ENCODE measurements at places on chromosomes 13 and 19.
A peak's percentile ranks its signal among the peaks of the same experiment; 100 is the strongest.

GRCh38 chr13:104065328-104065727, 999.1 kb upstream of the SLC10A2 start:
- DNase-seq = no peak

- DNase-seq = no peak
Observed at GRCh38 chr13:113889467-113889866, 25.6 kb upstream of the GAS6 start.

- no peak for DNase-seq
Observed at GRCh38 chr19:45975306-45976070, 1.8 kb upstream of the NOVA2 start.

DNA sequence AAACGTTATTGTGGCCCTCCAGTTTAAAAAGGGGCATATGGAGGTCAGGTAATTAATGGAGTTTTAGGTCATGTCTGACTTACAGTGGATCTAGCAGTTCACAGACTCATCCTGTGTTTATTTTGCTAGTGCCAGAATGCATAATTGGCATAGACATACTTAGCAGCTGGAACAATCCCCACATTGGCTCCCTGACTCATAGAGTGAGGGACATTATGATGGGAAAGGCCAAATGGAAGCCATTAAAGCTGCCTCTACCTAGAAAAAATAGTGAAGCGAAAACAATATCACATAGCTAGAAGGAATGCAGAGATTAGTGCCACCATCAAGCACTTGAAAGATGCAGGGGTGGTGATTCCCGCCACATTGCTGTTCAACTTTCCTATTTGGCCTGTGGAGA, 610.7 kb downstream of the SLITRK5 start:
- DNase-seq = no peak

DNA sequence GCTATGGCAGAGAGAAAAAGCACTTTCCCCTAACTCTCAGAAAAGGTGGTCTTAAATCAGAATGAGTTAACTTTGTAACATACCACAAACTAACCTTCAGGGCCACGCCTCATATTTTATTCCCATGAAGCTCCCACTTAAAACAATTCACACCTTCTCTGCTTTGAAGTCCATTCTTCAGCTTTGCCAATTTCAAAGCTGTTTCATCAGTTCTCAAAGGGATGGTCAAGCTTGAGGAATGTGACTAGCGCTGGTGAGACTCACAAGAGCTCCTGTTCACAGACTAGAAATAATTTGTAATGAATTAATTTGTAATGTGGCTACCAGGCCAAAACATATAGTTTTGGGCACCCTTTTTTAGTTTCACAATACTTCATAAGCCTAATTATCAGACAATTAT, 68.2 kb downstream of the STK24 start:
- DNase-seq = no peak

- DNase-seq = no peak
Observed at GRCh38 chr13:113342820-113343691, 20.9 kb downstream of the GRTP1 start.

- DNase-seq = peak; percentile 29
Observed at GRCh38 chr13:75566658-75567057, 17.1 kb downstream of the UCHL3 start.

DNA sequence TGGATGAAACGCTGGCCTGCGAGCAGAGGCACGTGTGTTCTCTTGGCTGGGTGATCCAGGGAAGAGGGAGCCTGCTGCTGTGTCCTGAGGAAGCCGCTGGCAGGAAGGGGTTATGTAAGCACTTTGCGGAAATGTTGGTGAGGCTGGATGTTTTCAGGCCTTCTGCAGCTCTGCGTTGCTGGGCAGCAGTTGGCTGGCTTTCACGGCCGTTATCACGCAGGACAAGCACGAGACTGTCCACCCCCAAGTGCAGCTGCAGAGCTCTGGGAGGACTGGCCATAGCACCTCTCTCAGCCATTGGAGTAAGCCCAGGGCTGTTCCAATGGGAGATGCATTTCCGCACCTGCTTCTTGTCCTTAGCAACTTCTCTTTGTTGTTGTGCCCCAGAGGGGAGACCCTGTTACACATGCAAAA, 146.9 kb upstream of the SOX21 start:
- no peak for DNase-seq

- DNase-seq = no peak
Observed at GRCh38 chr13:46672338-46673090, 119.5 kb downstream of the LRCH1 start.

DNA sequence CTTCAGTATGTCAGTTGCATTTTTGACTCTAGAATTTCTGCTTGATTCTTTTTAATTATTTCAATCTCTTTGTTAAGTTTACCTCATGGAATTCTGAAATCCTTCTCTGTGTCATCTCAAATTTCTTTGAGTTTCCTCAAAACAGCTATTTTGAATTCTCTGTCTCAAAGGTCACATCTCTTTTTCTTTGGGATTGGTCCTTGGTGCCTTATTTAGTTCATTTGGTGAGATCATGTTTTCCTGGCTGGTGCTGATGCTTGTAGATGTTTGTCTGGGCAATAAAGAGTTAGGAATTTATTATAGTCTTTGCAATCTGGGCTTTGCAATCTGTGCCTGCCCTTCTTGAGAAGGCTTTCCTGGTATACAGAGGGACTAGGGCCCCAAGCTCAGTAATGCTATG, 18.5 kb upstream of the KBTBD7 start:
- no peak for DNase-seq

DNA sequence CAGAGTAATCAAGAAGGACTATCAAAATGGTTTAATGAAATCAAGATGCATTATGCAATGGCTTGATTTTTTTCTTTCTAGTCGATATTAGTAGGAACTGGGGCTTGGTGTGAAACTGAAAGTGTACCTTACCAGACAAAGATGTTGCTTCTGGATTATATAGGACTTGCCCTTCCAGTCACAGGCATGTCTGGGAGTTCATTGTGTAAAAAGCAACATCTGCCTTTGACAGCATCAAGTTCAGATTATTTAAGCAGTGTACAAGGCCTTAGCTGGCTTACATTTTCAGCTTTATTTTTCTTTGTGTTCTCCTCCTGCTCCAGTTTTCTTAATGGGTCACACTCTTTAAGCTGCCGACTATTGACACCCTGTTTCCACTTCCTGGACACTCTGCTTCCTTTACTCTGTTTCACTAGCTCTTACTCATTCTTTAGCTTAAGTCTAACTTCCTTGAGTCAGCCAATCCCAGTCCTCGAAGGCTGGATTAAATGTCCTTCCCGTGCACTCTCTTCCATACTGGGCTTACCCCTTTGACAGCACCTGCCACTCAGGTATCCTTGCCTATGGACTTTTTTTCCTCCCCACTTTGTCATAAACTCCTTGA, 29.4 kb upstream of the OLFM4 start:
- DNase-seq = no peak

DNA sequence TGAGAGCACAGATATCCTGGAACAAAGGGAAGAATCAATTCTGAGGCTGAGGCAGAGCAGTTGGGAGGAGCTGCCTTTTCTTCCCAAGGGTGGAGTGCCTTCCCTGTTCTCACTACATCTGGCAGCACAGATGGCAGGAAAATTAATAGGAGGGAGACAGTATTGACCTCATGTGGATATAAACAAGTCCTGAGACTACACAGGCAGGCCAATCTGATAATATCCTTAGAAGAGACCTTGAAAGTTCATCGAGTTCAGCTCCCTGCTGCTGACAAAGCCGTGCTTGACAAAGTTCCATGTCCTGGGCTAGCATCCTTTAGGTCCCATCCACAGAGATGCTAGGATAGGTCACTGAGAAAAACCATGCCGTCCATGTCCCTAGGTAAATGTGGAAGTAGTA, 1451.5 kb downstream of the EFNB2 start:
- peak; percentile 96 for DNase-seq

- no peak for DNase-seq
Observed at GRCh38 chr13:40975441-40975840, 43.7 kb downstream of the ELF1 start.

DNA sequence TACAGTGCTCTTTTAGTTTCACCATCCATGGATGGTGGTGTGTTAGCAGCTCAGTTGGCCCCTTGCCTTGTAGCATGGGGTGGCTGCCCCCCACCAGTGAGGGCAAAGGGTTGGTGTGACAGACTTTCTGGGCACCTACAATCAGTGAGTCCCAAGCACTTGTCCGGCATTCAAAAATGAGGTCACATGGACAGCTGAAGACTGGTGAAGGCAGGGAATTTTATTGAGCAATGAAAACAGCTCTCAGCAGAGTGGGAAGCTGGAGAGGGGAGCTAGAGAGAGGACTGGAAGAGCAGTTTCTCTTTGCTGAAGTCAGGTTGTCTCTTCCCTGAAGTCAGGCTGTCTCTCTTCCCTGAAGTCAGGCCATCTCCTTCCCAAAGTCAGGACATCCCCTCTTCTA, 1053.2 kb downstream of the SLITRK1 start:
- no peak for DNase-seq

DNA sequence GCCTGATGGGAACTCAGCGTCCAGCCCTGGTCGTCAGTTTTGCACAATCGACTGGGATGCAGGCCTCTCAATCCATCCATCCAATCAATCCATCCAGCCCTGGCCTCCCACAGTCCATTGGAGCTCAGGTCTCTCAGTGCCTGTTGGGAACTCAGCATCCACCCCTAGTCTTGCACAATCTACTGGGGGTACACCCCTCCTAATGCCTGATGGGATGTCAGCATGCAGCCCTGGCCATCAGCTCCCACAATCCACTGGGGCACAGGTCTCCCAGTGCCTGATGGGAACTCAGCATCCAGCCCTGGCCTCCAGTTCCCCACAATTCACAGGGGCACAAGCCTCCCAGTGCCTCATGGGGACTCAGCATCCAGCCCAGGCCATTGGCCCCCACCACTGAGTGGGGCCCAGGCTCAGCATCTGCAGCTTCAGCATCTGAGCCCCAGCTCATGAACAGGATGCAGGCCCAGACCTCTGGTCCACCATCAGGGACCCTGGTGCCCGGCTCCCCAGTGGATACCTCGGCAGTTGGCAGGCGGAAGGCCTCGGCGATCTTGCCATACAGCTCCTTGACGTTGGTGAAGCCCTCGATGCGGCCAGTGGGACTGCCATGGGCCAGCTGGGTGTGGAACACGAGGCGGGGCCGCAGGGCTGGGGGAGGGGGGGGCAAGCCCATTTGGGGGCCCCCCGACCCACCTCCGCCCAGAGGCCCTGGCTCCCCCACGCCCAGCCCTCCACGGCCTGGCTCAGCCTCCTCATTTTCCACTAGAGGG, 7.2 kb upstream of the PTGER1 start:
- no peak for DNase-seq

- DNase-seq = no peak
Observed at GRCh38 chr19:17205237-17206140, 9.7 kb upstream of the USE1 start.

DNA sequence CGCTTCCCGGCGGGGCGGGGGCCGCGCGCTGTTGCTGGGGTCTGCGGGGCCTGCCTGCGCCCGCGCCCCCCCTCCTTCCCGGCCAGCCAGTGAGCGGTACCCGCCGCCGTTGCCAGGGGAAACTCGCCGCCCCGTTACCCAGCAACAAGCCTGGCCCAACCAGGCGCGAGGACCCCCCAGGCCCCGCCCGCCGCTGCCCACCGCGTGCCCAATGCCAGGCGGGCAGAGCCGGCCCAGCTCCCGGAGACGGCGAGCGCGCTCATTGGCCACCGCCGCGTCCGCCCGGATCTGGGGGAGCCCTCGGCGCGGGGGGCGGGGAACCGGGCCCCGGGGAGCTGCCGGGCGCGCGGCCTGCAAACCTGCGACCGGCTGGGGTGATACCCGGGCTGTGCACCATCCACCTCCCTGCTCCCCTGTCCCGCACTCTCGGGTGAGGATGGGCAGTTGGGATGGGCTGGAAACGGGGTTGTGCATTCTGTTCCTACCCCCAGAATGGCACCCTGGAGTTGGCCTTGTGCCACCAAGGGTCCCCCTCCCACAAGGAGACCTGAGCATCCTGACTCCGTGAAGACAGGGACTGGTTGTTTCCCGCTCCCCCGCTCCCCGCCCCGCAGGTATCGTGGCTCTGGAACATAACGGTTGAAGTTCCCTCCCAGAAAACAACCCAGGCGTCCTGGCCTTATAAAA, 8.8 kb upstream of the BBC3 start:
- DNase-seq = peak; percentile 62

- DNase-seq = peak; percentile 96
Observed at GRCh38 chr19:3434630-3435553, 45.4 kb downstream of the SMIM24 start.

- DNase-seq = no peak
Observed at GRCh38 chr13:90839061-90839460, 508.4 kb upstream of the MIR17HG start.

DNA sequence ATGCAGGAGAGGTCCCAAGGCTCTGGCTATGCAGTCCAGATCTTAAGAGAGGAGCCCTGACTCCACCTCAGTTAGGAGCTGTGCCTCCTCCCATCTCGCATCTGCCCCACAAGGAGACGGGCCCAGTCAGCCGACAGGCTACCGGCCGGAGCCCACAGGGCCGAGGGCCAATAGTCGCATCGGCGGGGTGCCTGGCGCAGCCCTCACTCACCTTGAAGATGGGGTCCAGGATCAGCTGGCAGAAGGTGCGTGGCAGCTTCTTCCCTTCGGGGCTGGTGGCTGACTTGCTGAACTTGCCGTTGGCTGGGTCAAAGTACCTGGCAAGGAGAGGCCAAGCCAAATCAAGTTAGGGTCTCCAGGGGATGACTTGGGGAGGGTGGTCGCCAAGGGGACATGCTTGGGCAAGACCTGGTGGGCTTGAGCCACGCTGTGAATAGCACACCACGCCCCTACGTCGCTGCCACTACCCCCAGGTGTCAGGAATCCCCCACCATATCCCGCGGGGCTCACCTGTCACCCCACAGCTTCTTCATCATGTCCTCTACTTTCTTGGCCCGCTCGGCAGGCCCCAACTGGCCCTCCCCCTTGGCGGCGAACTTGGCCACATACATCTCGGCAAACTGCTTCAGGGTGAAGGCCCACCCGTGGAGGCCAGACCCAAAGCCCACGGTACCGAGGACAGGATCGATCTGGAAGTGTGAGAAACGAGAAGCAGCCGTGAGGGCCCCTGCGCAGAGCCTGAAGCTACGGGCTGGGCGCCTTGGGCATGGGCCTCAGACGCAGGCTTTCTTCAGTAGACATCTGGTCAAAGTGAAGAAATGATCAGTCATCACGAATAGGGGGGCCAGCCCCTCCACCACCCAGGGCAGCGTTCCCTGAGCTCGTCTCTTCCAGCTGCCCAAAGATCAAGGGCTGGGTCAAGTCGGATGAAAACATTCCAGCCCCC, 3.3 kb downstream of the EEF2 start:
- no peak for DNase-seq

DNA sequence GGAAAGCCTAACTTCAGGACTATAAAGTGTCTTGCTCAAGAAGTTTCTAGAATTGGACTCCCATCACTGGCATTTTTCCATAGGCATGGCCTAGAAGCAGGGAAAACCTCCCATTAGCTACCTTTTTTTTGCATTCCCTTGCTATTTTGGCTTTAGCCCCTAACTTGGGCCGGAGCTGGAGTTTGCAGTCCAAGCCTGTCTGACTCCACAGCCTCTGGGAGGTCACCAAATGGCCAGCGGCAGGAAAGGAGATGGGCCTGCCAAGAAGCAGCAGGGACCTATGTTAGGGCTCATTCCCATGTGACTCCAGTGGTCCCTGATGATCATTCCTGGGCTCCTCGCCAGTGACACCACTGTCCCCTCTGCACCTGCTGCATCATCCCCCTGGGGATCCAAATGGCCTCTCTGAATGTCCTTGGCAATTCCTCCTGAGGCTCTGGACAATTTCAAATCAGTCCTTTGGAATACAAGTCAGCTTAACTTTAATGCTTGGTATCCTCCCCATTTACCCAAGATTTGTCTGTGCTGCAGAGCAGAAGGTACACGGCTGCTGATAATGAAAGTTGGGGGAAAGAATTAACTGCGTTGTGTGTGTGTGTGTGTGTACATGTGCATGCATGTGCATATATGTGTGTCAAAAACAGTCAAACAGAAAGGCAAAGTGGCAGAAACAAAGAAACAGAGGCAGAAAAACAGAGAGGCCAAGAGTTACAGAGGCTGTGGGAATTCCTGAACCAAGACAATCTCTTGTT, 69.8 kb upstream of the SERP2 start:
- no peak for DNase-seq

Measured in NCI-H2171 treated with DMSO at 0.1 percent for 48 hours (cell line).